AG04450 (cell line): ENCODE measurements at places on chromosomes 1 and 21.

DNA sequence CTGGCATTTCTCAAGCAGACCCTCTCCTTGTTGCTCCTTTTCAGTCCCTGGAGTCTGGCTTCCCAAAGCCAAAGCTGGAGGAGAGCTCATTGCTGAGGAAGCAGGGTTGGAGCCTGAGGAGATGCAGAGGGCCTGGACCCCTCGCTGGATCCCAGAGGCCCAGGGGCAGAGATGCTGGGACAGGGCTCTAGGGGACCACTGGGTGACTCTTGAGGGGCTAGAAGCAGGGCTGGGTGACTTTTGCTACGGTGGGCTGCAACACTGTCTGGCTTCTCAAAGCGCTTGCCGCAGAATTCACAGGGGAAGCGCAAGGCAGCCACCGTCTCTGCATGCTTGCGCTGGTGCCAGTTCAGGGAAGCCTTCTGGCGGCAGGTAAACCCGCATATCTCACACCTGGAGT, 8.8 kb downstream of the ZNF692 start:
- DNase-seq, result no peak

- DNase-seq, result no peak
Measured at GRCh38 chr1:36411674-36412648, 14.3 kb upstream of the LSM10 start.

- no peak for DNase-seq
Measured at GRCh38 chr1:112956544-112957132, 642 bp upstream of the SLC16A1 start.

- DNase-seq, result no peak
Measured at GRCh38 chr1:31020007-31020790, 45.3 kb downstream of the PUM1 start.

- DNase-seq, result no peak
Measured at GRCh38 chr1:157639800-157640199, 41.9 kb upstream of the FCRL4 start.

- DNase-seq, result no peak
Measured at GRCh38 chr1:38905985-38906384, 24.6 kb upstream of the GJA9 start.

DNA sequence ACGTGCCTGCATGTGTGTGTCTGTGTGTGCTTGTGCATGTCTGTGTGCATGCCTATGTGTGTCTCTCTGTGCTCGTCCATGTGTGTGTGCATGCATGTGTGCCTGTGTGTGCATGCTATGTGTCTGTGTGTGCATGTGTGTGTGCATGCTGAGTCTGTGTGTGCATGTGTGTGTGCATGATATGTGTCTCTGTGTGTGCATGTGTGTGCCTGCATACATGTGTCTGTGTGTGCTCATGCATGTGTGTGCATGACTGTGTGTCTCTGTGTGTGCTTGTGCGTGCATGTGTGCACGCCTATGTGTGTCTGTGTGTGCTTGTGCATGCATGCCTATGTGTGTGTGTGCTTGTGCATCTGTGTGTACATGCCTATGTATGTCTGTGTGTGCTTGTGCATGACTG, 52.3 kb downstream of the TCP10L start:
- no peak for DNase-seq

DNA sequence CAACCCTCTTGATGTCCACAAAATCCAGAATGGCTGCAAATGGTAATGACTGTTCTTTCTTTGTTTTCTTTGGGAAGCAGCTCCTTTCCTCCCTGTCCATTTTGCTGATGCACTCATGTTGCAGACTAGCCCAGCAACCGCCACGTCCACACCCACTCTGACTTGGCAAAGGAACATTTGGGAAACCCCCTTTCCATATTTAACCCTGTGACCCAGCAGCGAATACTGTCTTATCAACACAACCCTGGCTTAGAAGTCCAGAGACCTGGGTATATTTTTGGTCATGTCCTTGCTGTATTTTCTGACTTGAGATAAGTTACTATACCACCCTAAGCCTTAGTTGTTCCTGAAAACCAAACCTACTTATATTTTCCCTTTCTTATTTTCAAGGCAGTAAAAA, 18.1 kb upstream of the SHE start:
- no peak for DNase-seq
